ENCODE measurements at places on chromosomes 2 and 18. TPM values are rescaled to one million over a fixed set of nuclear protein-coding genes. Genes with fewer than 3 reads are reported as not detected.

DNA sequence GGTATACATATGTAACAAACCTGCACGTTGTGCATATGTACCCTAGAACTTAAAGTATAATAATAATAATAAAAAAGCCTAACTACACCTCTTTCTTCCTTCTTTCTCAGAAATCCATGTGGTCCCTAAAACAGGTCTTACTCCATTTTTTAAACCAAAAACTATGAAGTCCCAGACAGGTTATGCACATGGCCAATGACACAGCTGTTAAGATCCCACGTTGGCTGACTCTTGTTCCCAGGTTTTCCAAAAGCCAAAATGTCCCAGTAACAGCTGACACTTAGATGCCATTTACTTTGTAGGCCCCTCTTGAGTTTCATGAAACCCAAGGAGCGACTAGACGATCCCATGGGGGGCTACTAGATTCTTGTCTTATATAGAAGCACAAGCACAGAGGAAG is 97.0 kb downstream of the KCNF1 start:
- peak; percentile 14 for DNase-seq

- no peak for DNase-seq
Measured at GRCh38 chr18:22433956-22434355, 16.2 kb upstream of the CTAGE1 start.

DNA sequence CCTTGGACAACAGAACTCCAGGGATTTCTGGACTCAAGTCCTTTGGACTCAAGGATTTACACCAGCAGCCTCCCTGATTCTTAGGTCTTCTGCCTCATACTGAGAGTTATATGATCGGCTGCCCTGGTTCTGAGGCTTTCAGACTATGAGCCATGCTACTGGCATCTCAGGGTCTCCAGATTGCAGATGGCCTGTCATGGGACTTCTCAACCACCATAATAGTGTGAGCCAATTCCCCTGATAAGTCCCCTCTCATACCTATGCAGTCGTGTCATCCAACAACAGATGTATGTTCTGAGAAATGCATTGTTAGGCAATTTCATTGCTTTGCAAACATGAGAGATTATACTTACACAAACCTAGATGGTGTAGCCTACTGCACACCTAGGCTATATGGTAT is 61.4 kb upstream of the MSTN start:
- DNase-seq = no peak

MEMO1 gene
- 44.7 TPM for total RNA-seq

CYP27A1 gene
- total RNA-seq = 18.7 TPM

Data from posterior vena cava (tissue), 2 donors.